ENCODE measurements at places on chromosomes 4 and X. TPM values are rescaled to one million over a fixed set of nuclear protein-coding genes. Genes with fewer than 3 reads are reported as not detected.

Gene UGT2B11
- not detected for total RNA-seq

Gene HTN3
- total RNA-seq, result not detected

Gene NWD2
- not detected for total RNA-seq

Gene PLAC8
- total RNA-seq, result not detected

Gene GLRA3
- total RNA-seq, result not detected

Gene AFF2
- total RNA-seq, result 0.69 TPM

Gene EFHC2
- total RNA-seq, result 2.1 TPM
